ENCODE measurements at places on chromosomes 16 and 17.

DNA sequence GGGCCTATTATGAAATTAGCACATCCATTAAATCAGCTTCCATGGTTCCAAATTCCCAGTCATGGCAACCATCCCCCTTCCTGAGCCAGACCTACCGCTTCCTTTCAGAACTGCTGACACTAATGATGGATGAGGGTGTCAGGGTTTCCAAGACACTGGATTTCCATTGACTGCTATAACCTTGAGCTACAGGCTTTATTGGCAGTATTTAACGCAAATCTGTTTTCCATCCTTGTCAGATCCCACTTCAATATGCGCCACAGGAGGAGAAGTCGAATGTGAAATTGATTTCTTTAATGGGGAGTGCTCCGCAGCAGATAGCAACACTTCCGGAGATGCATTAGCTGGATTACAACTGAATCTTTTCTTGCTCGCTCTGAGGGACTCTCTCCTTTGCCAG is 197.1 kb downstream of the HS3ST4 start:
- no peak for DNase-seq

DNA sequence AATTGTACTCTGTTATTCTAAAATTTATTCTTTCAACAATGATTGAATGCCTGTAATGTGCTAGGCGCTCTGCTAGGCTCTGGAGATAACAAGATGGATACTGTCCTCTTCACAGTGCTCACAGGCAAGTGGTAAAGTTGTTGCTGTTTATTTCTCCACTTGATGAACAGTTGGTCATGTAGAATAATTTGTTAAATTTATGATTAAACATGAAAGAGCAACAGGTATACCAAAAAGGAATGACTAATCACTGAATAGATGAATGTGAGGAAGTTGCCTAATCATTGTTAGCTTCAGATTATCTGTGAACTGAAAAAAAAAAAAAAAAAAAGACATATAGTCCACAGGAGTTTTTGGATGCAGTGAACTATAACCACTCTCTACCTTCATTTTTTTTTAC is 62.3 kb downstream of the NFATC3 start:
- no peak for DNase-seq

GRCh38 chr17:17933775-17934174 is 38.4 kb downstream of the TOM1L2 start:
- no peak for DNase-seq

GRCh38 chr16:86578611-86579267 is 390 bp downstream of the FOXL1 start:
- no peak for DNase-seq

DNA sequence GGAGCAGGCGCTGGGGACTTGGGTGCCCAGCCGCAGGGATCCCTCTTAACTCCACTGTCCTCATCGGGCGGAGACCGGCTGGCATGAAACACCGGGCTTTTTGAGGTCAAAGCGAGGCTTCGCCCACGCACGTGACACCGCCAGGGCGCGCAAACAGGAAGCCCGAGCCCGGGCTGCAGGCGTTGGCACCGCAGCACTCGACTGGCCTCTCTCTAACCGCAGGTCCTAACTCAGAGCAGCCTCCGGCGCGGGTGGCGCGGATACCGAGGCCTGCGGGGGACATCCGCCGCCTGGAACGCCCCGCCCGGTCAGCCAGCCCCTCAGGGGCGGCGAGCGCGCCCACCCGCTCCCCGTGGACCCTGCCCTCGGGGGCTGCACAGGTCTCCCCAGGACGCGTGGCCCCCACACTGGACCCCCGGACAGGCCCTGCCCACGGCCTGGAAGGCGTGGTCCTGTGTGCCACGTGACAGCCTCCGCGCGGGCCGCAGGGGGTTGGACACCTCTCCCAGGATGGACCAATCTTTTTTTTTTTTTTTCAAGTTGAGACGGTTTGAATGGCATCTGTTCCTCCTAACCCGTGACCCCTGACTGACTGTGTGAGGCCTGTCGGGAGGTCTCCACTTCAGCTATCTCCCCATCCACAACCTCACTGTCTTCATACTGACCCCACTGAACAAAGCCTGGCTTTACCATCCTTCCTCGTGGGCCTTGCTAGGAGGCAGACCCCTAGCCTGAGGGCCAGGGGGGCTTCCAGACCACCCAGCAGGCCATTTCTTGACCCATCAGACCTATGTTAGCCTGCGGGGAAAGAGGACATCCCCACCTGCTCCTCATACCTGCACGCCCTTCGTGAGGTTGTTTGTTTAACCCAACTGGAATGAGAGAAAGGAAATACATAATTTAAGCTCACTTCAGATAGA is 8.4 kb upstream of the SLC47A2 start:
- DNase-seq: peak; percentile 43

GRCh38 chr17:32104158-32104557 is 38.1 kb upstream of the RHOT1 start:
- no peak for DNase-seq

GRCh38 chr17:58667934-58668597 is 23.8 kb downstream of the TEX14 start:
- DNase-seq: no peak

DNA sequence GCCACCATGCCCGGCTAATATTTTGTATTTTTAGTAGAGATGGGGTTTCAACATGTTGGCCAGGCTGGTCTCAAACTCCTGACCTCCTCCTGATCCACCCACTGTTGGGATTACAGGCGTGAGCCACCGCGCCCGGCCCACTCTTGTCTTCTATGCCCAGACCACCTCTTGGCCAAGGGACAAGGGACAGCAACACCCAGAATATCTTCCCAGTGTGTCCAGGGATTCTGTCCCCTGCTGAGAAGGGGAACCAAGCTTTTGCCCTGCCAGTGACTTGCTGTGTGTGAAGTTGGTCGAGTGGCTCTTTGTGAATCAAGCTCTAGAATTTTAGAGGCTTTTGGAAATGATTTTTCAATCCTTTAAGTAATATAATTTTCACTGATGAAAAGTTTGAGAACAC is 1.7 kb upstream of the MPO start:
- no peak for DNase-seq

DNA sequence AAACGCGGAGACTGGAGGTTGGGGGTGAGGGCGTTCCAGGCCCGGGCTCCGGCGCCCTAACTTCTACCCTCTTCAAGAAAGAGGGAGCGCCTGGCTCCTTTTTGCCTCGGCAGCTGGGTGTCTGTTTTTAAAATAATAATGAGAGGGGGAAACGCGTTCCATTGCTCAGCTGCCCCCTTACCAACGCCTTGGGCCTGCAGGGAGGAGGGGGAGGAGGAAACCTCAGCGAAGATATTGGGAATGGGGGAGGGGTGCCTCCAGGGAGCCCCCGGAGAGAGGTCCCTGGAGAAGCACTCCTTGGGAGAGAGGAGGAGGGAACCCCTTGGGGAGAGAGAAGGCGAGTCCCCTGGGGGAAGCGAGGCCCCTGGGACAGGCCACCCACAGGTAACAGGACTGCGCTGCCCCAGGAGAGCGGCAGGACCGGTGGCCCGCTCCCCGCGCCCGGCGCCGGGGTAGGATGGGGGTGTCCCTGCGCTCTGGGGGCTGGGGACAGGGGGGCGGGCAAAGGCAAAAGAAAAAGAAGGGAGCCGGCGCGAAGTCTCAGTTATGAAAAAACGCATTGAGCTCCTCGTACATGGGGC is 2.7 kb downstream of the NEUROD2 start:
- no peak for DNase-seq

GRCh38 chr16:73025856-73026210 is 22.1 kb downstream of the ZFHX3 start:
- DNase-seq: no peak

- no peak for DNase-seq
Observed at GRCh38 chr16:73020409-73020884, 27.5 kb downstream of the ZFHX3 start.

DNA sequence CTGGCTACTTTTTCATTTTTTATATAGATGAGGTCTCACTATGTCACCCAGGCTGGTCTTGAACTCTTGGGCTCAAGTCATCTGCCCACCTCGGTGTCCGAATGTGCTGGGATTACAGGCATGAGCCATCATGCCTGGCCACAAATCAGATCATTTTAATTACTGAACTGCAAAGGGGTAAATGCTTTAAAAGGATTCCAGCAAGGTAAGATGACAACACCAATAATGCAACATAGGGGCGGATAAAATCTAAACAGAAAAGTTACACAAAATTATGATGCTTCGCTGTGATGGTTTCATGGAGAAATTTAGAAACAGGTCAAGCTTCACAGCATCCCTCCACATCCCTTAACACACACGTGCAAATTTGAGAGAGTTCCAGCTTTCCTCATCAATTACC is 32.3 kb downstream of the AXIN1 start:
- no peak for DNase-seq

DNA sequence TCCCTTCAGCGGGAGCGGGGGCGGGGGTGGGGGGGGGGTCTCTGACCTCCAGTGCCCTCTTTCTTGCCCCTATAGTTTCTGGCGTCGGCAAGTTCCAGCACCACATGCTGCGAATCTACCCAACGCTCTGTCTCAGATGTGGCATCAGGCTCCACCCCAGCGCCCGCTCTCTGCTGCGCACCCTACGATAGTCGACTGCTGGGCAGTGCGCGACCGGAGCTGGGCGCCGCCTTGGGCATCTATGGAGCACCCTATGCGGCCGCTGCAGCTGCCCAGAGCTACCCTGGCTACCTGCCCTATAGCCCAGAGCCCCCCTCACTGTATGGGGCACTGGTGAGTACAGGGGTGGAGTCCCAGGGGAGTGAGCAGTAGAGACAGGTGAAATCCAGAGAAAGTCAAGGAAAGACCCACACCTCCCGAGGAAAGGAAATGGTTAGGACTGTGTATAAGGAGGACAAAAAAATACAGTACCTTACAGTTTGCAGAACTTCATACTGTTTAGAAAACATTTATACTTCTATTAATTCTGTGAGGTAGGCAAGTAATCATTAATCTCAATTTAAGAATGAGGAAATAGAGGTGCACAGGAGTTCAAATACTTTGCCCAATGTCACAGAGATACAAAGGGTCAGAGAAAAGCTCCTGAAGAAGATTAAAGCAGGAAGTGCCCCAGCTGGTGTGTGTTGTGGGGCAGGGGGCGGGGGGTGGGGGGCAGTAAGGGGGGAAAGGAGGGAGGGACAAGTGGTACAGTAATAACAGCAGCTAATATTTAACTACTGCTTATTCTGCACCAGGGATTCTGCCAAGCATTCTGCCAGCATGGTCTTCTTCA is 2.5 kb downstream of the IRX6 start:
- no peak for DNase-seq

DNA sequence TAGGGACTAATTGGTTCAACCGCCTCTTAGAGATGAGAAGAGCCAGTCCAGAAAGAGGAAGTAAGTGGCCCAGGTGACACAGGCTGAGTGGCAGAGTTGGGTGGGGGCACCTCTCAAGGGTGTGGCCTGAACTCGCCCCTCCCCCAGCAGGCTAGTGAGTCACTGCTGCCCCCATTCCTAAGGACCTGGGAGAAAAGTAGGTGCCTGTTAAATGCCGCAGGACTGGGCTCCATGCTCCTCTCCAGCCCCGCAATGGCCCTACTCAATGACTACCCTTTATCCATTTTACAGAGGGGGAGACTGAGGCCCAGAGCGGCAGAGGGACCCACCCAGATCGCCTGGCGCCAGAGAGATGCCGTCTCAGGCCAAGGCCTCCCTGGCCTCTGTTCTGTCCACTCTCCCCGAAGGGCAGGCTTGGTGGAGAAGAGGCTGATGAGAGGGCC is 8.1 kb downstream of the TMEM235 start:
- DNase-seq: no peak

All from stimulated activated CD4-positive, alpha-beta T cell treated with anti-CD3 and anti-CD28 coated beads, Interleukin-12 subunit alpha, Interleukin-12 subunit beta, amount 100 ng/mL, for 24 hours (primary cell).